ENCODE measurements at places on chromosomes 6 and 20.

DNA sequence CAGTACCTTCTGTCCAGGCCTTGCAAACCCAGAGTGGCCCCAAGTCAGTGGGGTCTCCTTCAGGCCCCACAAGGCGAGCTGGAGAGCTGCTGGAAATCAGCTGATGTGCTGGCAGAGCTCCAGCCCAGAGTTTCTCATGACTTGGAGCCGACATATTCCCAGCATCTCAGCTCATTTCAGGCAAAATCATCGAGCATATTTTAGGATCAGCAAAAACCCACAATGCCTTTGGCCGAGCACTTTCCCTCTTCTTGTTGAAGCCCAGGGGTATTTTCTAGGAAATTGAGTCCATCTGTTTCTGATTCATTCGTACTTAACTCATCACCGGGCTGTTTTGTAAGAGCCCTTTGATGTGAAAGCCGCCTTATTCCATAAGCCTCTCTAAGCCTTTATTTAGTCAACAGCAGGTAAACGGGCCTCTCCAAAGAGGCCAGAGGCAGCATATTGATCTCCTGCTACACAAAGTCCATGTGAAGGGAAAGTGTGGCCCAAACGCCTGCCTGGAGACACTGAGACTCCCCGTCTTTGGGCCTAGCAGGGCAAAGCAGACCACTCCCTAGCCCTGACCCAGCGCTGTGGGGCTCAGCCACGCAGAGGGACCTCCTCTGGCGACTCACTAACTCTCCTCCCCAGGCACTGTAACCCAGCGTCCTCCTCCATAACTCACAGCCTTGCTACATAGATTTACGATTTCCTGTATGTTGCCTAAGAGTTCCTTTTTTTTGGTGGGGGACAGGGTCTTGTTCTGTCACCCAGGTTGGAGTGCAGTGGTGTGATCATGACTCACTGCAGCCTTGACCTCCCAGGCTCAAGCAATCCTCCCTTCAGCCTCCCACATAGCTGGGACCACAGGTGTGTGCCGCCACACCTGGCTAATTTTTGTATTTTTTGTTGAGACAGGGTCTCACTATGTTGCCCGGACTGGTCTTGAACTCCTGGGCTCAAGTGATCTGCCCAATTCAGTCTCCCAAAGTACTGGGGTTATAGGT is 12.1 kb upstream of the C20orf203 start:
- no peak for DNase-seq

DNA sequence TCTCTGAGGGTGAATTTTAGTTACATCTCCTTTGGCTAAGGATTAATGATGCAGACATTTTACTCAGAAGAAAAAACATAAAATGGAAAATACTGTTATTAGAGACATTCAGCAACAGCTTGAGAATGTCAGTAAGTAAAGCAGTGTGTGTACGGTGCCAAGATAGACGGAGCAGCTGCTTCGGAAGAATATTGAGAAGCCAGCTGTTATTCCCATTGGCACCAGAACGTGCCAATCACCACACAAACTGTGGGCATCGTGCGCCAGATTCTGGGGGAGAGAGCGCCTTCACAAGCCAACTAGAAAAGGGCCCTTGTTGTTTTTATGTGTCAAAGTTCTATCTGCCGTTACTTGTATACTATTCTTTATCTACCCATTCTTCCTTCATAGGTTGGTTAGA is 163.4 kb downstream of the MTFR2 start:
- no peak for DNase-seq

DNA sequence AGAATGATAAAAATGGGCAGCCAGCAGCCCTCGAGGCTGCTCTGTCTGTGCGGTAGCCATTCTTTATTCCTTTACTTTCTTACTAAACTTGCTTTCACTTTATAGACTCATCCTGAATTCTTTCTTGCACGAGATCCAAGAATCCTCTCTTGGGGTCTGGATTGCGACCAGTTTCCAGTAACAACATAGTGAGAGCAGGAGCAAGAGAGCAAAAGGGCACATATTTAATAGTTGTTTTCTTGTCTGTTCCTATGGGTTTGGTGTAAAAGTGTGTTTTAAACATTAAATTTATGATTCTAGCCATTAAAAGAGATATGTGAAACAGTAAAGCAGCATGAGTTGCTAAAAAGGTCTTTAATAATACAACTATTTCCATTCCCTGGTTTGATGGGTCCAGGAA is 78.8 kb upstream of the OPRM1 start:
- no peak for DNase-seq

DNA sequence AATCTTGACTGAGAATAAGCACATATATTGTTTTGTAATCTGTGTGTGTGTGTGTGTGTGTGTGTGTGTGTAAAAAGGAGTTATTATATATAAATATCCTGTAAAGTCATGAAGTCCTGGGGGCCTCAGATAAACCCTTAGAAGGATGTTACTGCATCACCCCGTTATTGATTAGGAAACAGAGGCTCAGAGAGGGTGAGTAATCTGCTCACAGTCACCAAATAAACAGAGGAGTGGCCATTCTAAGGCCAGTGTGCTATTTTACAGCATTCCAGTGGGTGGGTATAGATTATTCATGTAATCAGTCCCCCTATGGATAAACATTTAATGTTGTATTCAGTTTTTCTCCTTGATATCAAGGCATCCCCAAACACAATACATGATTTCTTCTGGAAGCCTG is 87.1 kb downstream of the CDC5L start:
- DNase-seq: no peak

- no peak for DNase-seq
Observed at GRCh38 chr20:23125625-23126191, 39.6 kb upstream of the CD93 start.

- no peak for DNase-seq
Observed at GRCh38 chr6:133467982-133468380, 226.8 kb downstream of the EYA4 start.

- no peak for DNase-seq
Observed at GRCh38 chr6:167663784-167664443, 162.8 kb upstream of the AFDN start.

DNA sequence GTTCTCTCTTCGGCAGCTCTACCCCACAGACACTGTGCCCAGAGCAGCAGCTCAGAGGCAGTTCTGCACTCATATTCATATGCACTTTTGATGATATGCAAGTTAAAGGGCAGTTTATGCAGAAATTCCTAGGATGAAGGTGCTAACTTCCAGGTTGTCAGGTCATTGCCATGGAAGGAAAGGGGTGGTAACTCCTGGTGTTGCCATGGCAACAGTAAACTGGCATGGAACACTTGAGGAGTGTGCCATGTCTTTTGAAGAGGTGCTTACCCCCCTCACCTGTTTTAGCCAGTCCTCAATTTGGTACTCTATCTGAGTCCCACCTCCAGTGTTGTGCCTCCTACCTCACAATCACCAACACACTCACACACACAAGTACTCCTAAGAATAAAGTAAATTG is 539.4 kb upstream of the BTBD3 start:
- no peak for DNase-seq

DNA sequence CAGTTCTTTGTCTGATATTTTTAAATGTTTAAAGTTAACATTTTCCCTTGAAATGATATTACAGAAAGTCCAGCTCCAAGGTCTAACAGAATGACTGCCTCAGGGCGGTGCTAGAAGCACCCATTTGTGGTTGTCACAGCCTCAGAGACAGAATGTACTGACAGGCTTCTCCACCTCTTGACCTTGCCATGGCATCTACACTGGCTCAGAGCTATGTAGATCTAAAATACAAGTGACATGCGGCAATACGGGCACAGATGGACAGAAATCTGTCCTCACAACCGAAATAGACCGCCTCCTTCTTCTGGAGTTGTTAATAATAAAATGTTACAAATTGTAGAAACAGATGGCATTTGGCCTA is 167.2 kb upstream of the THEMIS start:
- no peak for DNase-seq
